Activated naive CD8-positive, alpha-beta T cell treated with anti-CD3 and anti-CD28 coated beads, Interleukin-2, amount 10 ng/mL, durations not matched to agents 7 days and 5 days (primary cell): ENCODE measurements at places on chromosomes 12 and 14. TPM values are rescaled to one million over a fixed set of nuclear protein-coding genes. Genes with fewer than 3 reads are reported as not detected.

DNA sequence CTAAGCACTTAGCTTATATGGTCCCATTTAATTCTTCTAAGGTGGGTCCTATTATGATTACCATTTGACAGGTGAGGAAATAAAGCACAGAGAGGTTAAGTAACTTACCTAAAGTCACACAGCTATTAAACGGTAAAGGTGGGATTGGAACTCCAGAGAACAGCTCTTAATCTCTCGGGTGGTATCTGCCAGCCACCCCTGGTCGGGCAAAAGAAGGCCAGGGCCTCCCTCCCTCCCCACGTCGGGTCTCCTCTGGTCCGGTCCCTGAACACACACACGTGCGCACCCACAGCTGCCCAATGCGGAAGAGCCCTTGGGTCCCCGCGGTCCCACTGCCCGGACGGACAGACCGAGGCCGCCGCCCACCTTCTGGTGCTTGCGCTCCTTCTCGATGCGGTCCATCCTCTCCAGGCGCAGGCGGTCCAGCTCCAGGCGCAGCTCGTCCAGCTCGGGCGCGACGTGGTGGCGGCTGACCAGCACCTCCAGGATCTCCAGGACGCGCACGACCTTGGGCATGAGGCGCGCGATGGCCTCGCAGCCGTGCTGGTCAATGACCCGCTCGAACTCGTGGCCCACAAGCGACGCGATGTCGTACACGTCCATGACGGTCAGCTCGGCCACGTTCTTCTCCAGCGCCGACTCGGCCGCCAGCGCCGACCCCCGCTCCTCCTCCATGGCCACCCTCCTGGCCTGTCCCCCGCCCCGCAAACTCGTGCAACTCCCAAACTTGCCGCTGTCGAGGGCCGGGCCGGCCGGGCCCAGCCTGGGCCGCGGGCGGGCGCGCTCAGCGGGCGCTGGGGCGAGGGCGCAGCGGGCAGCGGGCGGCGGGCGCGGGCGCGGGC is 490 bp downstream of the RILPL1 start:
- peaks cover 2% of the 10 kb centered on the region for H3K36me3 ChIP-seq
- peaks cover 21% of the 10 kb centered on the region for H3K27me3 ChIP-seq
- peaks cover 13% of the 10 kb centered on the region for H3K4me1 ChIP-seq
- peak overlapping the region; percentile 79 for H3K4me3 ChIP-seq
- H3K27ac ChIP-seq = peak overlapping the region; percentile 16

DNA sequence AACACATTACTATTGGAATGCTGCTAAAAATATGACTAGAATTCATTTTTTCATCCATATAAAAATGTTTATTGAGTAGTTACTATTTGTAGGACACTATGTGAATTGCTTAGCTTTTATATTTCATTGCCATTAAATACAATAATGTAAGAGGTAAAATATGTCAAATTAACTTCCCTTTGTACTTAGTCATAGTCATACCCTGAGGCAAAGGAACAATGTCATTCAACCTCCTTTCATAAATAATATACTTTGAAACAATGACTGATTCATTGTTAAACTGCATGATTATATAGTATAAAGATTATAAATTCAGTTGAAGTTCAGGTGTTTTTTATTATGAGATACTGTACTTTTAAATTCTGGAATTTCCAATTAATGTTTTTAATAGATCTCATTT is 105.2 kb downstream of the GARIN6 start:
- no peak overlapping the region for H3K4me3 ChIP-seq
- H3K27me3 ChIP-seq = no peaks in the 10 kb centered on the region
- no peak overlapping the region for H3K27ac ChIP-seq
- H3K36me3 ChIP-seq = no peaks in the 10 kb centered on the region

DNA sequence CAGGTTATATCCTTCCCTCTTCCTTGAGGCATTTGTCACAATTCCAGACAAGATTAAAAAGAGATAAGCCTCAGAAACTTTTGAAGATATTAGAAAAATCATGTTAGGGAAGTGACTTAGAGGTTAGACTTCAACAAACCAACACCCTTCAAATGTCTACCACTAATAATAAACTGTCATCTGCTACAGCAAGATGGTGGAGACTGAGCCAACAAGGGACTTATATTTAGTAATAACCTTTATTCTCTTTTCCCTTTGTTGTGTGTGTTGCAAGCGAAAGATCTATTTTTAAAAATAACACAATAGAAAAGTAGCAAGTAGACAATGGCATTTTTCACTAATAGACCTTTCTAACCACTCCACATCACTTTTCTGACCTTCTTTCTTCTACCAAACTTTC is 28.6 kb downstream of the PRICKLE1 start:
- peaks cover 17% of the 10 kb centered on the region for H3K27me3 ChIP-seq
- H3K4me1 ChIP-seq = no peaks in the 10 kb centered on the region
- no peak for DNase-seq
- no peak overlapping the region for H3K4me3 ChIP-seq

DNA sequence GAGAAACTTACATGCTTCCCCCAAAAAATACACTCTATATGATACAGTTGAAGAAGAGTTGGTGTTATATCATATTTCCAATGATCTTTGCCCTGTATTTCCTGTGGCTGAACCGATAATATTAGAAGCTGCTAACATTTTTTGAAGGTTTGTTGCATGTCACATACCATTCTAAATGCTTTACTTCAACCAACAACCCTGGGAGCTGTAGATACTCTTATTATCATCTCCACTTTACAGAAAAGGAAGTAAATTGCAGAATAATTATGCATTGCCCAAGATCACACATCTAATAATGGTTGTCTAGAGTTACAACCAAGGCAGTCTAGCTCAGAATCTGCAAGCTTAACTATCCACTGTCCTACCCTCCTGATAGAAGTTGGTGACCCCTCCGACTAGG is 182.8 kb downstream of the NUAK1 start:
- DNase-seq = no peak
- no peaks in the 10 kb centered on the region for H3K4me1 ChIP-seq
- no peak overlapping the region for H3K27ac ChIP-seq

GRCh38 chr12:103645202-103645601 is 58.1 kb downstream of the STAB2 start:
- DNase-seq = no peak
- no peaks in the 10 kb centered on the region for H3K4me1 ChIP-seq
- peaks cover 2% of the 10 kb centered on the region for H3K27me3 ChIP-seq
- no peak overlapping the region for H3K4me3 ChIP-seq
- H3K27ac ChIP-seq = no peak overlapping the region

DNA sequence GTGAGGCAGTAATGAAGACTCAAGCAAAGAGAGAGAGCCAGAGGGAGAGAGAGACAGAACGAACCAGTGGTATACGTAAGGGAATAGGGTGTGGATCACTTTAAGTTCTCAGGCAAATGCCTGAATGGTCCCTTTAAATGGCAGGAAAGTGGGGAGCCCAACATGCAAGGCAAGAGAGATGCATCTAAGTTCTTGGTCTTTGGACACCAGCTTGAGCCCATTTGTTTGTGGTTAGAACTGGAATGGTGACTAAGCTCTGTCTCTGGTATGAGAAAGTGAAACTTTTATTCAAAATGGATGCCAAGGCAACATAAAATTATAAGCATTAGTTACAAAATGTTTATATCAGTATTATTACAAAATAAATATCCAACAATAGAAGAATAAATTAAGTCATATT is 192.2 kb upstream of the ALG10 start:
- no peaks in the 10 kb centered on the region for H3K4me1 ChIP-seq
- DNase-seq = no peak
- no peak overlapping the region for H3K27ac ChIP-seq
- no peaks in the 10 kb centered on the region for H3K27me3 ChIP-seq
- H3K4me3 ChIP-seq = no peak overlapping the region

GRCh38 chr12:118098911-118099671 is 4.7 kb downstream of the VSIG10 start:
- no peak for DNase-seq
- H3K36me3 ChIP-seq = no peaks in the 10 kb centered on the region
- H3K27ac ChIP-seq = no peak overlapping the region
- H3K27me3 ChIP-seq = peaks cover 19% of the 10 kb centered on the region
- peaks cover 3% of the 10 kb centered on the region for H3K4me1 ChIP-seq
- no peak overlapping the region for H3K4me3 ChIP-seq

DNA sequence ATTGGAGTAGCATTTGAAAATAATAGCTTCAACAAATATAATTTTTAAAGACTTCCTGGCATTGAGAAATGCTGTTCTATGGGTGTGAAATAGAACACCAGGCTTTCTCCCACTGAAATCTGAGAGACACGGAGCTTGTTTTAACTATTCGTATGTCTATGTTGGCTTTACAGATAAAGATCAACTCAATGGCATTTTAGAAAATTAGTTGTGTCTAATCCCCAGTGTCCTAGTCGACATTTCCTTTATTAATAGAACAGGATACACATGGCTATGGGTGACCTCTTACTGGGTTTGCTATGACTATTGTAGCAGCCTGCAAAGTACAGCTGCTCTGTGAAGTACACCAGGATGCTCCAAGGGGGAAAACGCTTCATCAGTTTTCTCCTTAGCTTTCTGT is 159.3 kb downstream of the SLC25A21 start:
- no peak for DNase-seq
- H3K36me3 ChIP-seq = no peaks in the 10 kb centered on the region
- no peaks in the 10 kb centered on the region for H3K4me1 ChIP-seq
- no peak overlapping the region for H3K4me3 ChIP-seq

- no peak for DNase-seq
- H3K4me3 ChIP-seq = no peak overlapping the region
- H3K4me1 ChIP-seq = peaks cover 15% of the 10 kb centered on the region
- H3K36me3 ChIP-seq = peaks cover 2% of the 10 kb centered on the region
- no peaks in the 10 kb centered on the region for H3K27me3 ChIP-seq
Measured at GRCh38 chr12:122117979-122118378, 39.4 kb downstream of the MLXIP start.

DNA sequence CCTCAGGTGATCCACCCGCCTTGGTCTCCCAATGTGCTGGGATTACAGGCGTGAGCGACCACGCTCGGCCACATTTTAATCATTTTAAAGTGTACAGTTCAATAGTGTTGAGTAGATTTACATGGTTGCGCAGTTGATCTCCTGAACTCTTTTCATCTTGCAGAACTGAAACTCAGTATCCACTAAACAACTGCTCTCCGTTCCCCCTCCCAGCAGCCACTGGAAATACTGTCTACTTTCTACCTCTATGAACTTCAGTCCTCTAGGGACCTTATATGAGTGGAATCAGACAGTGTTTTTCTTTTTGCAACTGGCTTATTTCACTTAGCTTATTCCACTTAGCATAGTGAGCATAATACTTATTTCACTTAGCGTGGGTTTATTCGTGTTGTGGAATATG is 53.7 kb downstream of the KCTD10 start:
- no peak for DNase-seq
- H3K4me3 ChIP-seq = no peak overlapping the region
- H3K36me3 ChIP-seq = no peaks in the 10 kb centered on the region
- no peak overlapping the region for H3K27ac ChIP-seq
- peaks cover 11% of the 10 kb centered on the region for H3K27me3 ChIP-seq
- H3K4me1 ChIP-seq = no peaks in the 10 kb centered on the region

DNA sequence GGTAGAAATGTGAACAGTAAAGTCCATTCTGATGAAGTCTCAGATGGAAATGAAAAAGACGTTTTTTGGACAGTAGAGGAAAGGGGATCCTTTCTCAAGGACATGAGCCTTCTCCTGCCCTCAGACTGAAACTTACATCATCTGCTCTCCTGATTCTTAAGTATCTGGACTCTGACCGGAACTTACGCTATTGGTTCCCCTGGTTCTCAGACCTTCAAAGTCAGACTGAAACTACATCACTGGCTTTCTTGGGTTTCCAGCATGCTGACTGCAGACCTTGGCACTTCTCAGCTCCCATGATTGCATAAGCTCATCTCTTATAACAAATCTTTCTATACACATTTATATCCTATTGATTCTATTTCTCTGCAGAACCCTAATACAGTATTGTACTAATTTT is 291.0 kb downstream of the SNAPC1 start:
- peaks cover 6% of the 10 kb centered on the region for H3K27me3 ChIP-seq
- no peak overlapping the region for H3K4me3 ChIP-seq
- H3K36me3 ChIP-seq = no peaks in the 10 kb centered on the region
- no peaks in the 10 kb centered on the region for H3K4me1 ChIP-seq

- H3K27ac ChIP-seq = no peak overlapping the region
- no peaks in the 10 kb centered on the region for H3K27me3 ChIP-seq
- H3K4me1 ChIP-seq = peaks cover 20% of the 10 kb centered on the region
Measured at GRCh38 chr12:112963227-112963861, 15.0 kb upstream of the OAS2 start.

- no peak overlapping the region for H3K4me3 ChIP-seq
- no peaks in the 10 kb centered on the region for H3K4me1 ChIP-seq
- H3K36me3 ChIP-seq = no peaks in the 10 kb centered on the region
- no peak for DNase-seq
- H3K27me3 ChIP-seq = peaks cover 1% of the 10 kb centered on the region
Measured at GRCh38 chr14:100882026-100882967, 21.2 kb downstream of the RTL1 start.

- no peaks in the 10 kb centered on the region for H3K27me3 ChIP-seq
- DNase-seq = no peak
- H3K4me1 ChIP-seq = peaks cover 86% of the 10 kb centered on the region
- peaks cover 10% of the 10 kb centered on the region for H3K36me3 ChIP-seq
Measured at GRCh38 chr14:99192028-99192621, 79.9 kb downstream of the BCL11B start.

GRCh38 chr14:29453045-29453444 is 474.6 kb downstream of the PRKD1 start:
- H3K4me1 ChIP-seq = no peaks in the 10 kb centered on the region
- no peak overlapping the region for H3K4me3 ChIP-seq
- H3K36me3 ChIP-seq = no peaks in the 10 kb centered on the region
- DNase-seq = no peak
- H3K27me3 ChIP-seq = no peaks in the 10 kb centered on the region

DNA sequence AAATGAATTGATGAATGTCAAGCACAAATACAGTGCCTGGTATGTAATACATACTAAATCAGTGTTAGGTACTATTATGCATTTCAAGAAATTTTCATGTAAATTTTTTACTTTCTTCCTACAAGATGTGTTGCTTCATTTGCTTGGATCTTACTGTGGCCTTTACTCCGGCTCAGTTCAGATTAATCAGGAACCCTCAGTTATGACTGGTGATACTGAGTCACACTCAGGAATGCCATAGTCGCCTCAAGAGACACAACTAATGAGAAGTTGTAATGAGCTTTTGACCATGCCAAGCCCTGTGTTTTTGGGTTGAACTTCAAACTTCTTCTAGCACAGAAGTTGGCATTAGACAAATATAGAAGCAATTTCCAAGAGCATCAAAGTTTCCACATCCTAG is 96.0 kb downstream of the TGFB3 start:
- no peak overlapping the region for H3K4me3 ChIP-seq
- H3K27me3 ChIP-seq = no peaks in the 10 kb centered on the region
- H3K36me3 ChIP-seq = peaks cover 6% of the 10 kb centered on the region
- H3K4me1 ChIP-seq = no peaks in the 10 kb centered on the region

GRCh38 chr14:52089218-52089617 is 20.4 kb upstream of the NID2 start:
- no peak overlapping the region for H3K4me3 ChIP-seq
- no peaks in the 10 kb centered on the region for H3K36me3 ChIP-seq

ACVR1B gene
- 9.3 TPM for total RNA-seq

FGF6 gene
- not detected for total RNA-seq

ACRBP gene
- total RNA-seq = 8.0 TPM

KRT80 gene
- not detected for total RNA-seq

ACSM4 gene
- total RNA-seq = not detected

DENR gene
- 51.7 TPM for total RNA-seq

CELA1 gene
- total RNA-seq = not detected

PSMA3 gene
- total RNA-seq = 189 TPM

RGS6 gene
- 0.08 TPM for total RNA-seq
